ENCODE measurements at places on chromosomes 6 and 20.

GRCh38 chr6:150739711-150740349, 125.7 kb upstream of the MTHFD1L start:
- no peak for DNase-seq

- peak; percentile 15 for DNase-seq
These were observed 123.8 kb downstream of the TAF4 start for GRCh38 chr20:61941721-61942405.

DNA sequence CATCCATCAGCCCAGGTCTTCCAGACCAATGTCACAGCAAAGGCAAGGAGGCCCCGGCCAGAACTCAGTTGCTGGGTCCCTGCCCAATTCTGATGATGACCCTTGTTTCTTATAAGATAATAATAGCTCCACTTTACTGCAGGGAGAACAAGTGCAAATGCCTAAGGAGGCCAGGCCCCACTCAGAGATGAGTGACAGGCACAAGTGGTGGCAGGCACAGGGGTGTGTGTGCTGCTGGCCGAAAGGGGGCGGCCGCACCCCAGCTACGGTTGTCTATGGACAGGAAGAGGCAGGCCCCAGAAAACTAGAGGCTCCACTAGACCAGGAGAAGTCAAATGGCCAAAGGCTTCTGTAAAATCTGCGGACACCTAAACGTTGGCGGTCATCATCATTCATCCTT, 28.6 kb downstream of the GNAS-AS1 start:
- DNase-seq: no peak

GRCh38 chr6:47141171-47141570, 99.0 kb upstream of the ADGRF1 start:
- no peak for DNase-seq

DNA sequence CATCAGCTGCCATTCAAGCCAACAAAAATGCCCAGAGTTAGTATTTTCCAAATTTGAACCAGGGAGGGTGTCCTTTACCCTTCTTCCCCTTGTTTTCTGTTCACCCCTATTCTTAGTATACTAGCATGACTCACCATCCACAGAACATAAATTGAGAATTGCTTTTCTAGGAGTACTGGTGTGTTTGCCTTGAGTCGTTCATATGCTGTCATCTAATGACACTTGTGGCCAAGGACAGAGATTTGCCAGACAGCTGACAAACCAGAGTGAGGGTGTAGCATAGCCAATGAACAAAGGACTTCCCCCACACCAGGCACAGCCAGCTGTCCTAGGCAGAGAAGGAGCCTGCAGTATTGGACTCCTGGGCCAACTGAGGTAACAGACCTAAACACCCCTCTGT, 62.2 kb downstream of the FILIP1 start:
- DNase-seq: no peak

GRCh38 chr20:10217721-10218410, 764 bp upstream of the SNAP25 start:
- DNase-seq: peak; percentile 76
